ENCODE measurements at places on chromosomes 3 and 15.

- no peak for DNase-seq
Measured at GRCh38 chr15:39942101-39942752, 8.3 kb downstream of the EIF2AK4 start.

GRCh38 chr3:113084777-113085176 lies 94.0 kb downstream of the GTPBP8 start:
- DNase-seq = no peak

- no peak for DNase-seq
Measured at GRCh38 chr15:45149060-45149459, 19.3 kb downstream of the DUOX1 start.

- no peak for DNase-seq
Measured at GRCh38 chr15:74525945-74526344, 15.1 kb upstream of the ARID3B start.

GRCh38 chr3:25036633-25037032 lies 391.4 kb upstream of the RARB start:
- no peak for DNase-seq

- DNase-seq = no peak
Measured at GRCh38 chr15:71698742-71699141, 111.6 kb upstream of the NR2E3 start.

GRCh38 chr3:46261926-46262594 lies 19.8 kb downstream of the CCR3 start:
- DNase-seq = no peak

DNA sequence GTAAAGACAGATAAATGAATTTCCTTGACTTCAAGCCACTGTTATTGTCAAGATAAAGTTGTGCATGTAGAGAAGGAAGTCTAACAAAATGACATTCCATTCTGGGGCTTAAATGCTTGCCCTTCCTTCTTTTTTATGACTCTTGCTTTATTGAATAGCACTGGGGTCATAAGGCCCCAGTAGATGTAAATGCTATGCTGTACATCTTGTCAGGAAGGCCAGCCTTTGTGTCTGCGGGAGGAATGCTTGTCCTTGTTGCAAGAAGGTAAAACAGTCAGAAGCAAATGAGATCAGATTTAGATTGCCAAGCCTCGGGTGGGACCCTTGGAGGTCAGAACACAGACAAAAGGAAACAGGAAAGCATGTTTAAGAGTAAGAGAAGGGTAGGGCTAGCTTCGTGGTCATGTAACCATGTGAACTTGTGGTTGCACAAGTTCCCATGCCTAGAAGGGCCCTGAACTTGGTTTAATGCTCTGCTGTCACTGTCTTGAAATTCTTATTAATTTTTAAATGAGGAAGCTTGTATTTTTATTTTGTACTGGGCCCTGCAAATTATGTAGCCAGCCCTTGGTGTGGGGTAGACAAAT lies 81.5 kb downstream of the PPM1L start:
- DNase-seq = no peak

GRCh38 chr3:129343643-129344360 lies 65.1 kb downstream of the HMCES start:
- DNase-seq = peak; percentile 39

GRCh38 chr3:134496471-134497071 lies 10.7 kb downstream of the CEP63 start:
- DNase-seq = no peak

DNA sequence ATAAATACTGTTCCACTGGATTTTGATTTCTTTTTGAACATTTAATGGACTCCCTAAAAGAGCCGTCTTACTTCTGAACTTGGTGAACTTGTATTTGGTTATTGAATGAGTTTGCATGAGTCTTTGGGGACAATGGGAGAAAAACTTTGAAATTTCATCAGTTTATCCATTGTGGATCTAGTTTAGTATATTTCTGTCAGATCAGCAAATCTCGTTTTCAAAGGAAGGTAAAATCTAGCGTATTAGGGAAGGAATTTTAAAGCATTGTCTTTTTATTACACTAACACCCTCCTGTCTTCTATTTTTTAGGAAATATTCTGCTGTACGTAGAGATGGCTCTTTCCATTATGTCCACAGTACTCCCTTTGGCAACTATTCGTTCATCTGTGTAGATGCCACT lies 12.8 kb downstream of the TMEM62 start:
- DNase-seq = no peak

GRCh38 chr3:129439226-129439816 lies 427 bp downstream of the MBD4 start:
- no peak for DNase-seq

GRCh38 chr3:136332776-136333175 lies 82.6 kb downstream of the PCCB start:
- no peak for DNase-seq

GRCh38 chr3:122021811-122022401 lies at the start of gene ILDR1:
Gene ILDR1, minus strand, starts transcription at chr3:122022247. Its CDS starts 170 bp downstream, at chr3:122022077.
- no peak for DNase-seq

GRCh38 chr3:107956991-107957900 lies 133.6 kb downstream of the CD47 start:
- no peak for DNase-seq

DNA sequence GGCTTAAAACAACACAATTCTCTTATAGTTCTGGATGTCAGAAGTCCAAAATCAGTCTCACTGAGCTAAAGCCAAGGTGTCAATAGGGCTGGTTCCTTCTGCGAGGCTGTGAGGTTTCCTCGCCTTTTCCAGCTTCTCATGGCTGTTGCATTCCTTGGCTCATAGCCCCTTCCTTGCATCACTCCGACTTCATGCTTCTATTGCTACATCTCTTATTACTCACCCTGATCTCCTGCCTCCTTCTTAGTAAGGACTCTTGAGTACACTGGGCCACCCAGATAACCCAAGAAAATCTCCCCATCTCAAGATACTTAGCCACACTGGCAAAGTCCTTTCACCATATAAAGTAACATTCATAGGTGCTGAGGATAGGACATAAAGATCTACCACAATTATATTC lies 193.9 kb downstream of the ADAMTS17 start:
- no peak for DNase-seq

DNA sequence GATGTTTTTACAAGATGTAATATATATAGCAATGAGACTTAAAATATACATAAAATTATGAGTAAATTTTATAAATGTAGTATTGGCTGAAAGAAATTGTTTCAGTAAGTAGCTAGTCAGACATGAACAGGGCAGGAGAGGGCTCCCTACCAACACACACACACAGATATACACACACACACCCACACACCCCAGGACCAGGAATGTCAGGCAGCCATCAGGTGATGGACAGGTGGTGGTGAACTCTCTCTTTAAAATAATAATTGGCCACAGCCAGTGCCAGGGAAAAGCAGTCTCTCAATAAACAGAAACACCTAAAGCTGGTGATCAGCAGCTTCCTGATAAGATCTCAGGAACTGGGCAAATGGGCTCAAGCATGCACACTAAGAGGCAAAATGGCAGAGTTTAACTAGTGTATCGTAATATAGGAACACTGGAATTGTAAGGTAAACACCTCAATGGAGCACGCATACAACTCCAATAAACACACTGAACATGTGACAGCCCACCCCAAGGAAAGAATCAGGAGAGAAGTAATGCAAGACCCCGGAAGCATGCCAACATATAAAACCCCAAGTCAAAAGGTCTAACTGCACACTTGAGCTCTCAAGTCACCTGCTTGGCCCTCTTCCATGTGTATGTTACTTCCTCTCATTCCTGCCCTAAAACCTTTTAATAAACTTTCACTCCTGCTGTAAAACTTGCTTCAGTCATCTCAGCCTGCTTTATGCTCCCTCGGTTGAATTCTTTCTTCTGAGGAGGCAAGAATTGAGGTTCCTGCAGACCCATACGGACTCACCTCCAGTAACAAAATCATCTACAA lies 1034.1 kb upstream of the SEMA6D start:
- DNase-seq = no peak

- DNase-seq = no peak
Measured at GRCh38 chr3:43872901-43873300, 182.2 kb downstream of the ABHD5 start.

- no peak for DNase-seq
Measured at GRCh38 chr3:56357266-56357665, 111.0 kb downstream of the ERC2 start.

DNA sequence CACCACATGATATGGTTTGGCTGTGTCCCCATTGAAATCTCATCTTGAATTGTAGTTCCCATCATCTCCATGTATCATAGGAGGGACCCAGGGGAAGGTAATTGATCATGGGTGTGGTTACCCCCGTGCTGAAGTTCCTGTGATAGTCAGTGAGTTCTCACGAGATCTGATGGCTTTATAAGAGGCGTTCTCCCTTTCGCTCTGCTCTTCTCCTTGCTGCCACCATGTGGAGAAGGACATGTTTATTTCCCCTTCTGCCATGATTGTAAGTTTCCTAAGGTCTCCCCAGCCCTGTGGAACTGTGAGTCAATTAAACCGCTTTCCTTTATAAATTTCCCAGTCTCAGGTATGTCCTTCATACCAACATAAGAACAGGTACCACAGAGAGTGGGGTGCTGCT lies 21.9 kb downstream of the OSTN start:
- no peak for DNase-seq

DNA sequence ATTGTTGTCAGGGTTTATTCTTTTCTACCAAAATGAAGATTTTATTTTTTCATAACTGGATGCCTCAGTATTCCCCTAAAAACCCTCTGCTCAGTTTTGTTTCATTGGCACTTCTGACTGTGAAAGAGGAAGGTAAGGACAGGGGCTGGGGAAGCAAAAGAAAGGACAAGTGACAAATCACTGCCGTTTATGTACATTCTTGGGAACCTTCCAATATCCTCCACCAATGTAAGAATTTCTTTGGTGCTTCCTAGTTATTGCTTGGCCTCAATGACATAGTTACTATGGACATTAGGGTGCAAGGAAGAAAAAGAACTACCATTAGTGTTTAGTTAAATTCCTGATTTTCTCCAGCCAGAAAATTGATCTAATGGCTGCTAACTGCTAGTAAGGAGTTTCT lies 131.0 kb upstream of the C15orf61 start:
- DNase-seq = no peak

DNA sequence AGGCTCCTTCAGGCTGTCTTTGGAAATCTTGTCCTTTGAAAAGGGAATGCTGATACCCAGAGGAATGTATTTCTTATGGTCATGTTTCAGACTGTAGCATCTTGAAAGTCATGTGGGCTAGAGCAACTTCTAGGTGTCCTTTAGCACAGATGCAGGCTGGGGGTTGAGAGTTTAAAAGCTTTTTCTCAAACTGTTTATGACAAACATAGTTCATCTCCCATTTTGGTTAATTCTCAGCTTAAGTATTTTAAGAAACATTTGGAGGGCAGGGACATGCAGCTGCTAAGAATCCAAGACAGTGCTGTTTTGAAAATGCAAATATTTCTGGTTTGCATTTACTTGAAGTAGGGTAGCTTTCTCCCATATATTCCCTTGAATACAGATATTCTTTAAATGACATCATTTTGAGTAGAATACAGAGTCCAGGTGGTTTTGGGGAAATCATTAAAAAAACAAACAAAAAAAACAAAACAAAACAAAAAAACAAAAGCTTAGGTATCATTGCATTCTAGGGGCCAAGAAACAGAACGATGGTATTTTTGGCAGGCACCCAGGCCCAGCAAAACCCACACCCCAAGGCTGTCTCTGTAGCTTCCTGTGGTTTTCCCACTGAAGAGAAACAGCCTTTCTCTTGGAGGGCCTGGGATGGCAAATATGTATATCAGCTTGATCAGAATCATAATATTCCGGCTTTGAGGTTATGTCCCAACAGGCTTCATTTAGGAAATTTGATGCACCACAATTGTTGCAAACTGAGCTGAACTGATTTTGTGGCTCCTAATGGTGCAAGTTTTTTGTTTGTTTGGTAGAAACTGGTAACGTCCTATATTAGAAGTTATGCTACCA lies 120.0 kb downstream of the ATG7 start:
- no peak for DNase-seq

DNA sequence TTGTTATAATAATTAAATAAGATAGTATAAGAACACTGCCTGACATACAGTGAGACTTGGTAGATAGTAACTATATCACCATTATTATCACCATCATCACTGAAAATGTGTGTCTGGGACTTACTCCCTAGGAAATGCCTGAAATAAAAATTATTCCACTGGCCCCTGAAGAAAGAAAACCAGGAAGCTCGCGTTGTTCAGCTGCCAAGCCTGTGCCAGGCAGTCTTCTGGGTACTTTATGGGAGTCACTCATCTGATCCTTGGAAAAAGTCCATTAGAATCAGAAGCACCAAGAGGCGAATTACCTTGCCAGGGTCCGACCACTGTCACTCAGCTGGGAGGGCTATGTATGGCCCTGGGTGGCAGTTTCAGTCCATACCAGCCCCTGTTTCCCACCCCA lies 220.3 kb upstream of the TPM1 start:
- no peak for DNase-seq

- DNase-seq = no peak
Measured at GRCh38 chr3:45223889-45224727, 2.0 kb downstream of the TMEM158 start.

GRCh38 chr15:84829428-84829827 lies 12.3 kb downstream of the ALPK3 start:
- no peak for DNase-seq

GRCh38 chr15:100710222-100710621 lies 107.8 kb downstream of the ASB7 start:
- no peak for DNase-seq

DNA sequence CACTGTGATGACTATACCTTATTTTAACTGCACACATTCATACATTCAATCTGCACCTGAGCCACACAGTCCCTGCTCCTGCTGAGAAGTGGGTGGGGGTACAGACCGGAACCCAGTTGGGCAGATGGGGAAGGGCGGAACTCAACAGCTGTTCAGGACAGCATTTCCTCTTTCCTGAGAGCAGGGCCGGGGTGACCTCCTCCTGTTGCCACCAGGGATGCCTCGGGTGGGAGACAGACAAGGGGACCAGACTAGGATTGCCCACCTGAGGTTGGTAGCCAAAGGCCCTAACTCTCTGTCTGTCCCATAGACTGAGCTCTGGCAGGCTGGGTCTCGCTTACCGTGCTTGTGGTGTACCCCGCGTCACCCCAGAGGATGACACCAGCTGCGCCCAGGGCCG lies 3.9 kb downstream of the HYAL2 start:
- DNase-seq = no peak

GRCh38 chr15:77818484-77819047 lies 185.9 kb upstream of the LINGO1 start:
- no peak for DNase-seq

GRCh38 chr3:100563652-100564211 lies 45.7 kb upstream of the ADGRG7 start:
- DNase-seq = no peak

DNA sequence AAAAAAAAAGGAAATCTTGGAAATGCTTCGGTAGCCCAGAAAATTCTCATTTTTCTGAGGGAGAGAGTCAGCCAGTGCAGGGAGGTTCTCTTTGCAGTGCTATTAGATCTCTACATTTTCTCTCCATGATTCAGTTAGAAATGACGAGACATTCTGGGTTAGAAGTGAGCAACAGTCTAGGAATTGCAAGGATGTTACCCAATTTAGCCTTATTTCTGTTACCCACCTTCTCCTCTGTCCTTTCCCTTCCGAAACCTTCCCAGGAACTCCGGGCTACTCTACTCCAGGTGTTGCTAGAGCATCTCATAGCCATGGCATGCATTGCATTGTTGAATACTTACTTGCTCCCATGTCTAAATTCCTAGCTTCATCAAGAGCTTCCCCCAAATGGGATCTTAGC lies 106.8 kb downstream of the EDEM1 start:
- DNase-seq = no peak

- DNase-seq = no peak
Measured at GRCh38 chr3:27632431-27633223, 89.5 kb downstream of the EOMES start.

GRCh38 chr15:29925227-29926082 lies 103.2 kb upstream of the TJP1 start:
- peak; percentile 51 for DNase-seq

GRCh38 chr15:67548236-67548852 lies 5.8 kb downstream of the MAP2K5 start:
- no peak for DNase-seq

GRCh38 chr3:77380136-77380535 lies 340.2 kb downstream of the ROBO2 start:
- DNase-seq = no peak

Data from neuronal stem cell (in vitro differentiated cells).